Activated B cell treated with CpG ODN at 0.5 μM for 24 hours (primary cell): ENCODE measurements at places on chromosomes 5 and 9.

GRCh38 chr5:146706321-146706972 is 172.1 kb downstream of the PPP2R2B start:
- DNase-seq, result no peak

- no peak for DNase-seq
These were observed 127.2 kb downstream of the ENTREP1 start for GRCh38 chr9:69452110-69452782.

DNA sequence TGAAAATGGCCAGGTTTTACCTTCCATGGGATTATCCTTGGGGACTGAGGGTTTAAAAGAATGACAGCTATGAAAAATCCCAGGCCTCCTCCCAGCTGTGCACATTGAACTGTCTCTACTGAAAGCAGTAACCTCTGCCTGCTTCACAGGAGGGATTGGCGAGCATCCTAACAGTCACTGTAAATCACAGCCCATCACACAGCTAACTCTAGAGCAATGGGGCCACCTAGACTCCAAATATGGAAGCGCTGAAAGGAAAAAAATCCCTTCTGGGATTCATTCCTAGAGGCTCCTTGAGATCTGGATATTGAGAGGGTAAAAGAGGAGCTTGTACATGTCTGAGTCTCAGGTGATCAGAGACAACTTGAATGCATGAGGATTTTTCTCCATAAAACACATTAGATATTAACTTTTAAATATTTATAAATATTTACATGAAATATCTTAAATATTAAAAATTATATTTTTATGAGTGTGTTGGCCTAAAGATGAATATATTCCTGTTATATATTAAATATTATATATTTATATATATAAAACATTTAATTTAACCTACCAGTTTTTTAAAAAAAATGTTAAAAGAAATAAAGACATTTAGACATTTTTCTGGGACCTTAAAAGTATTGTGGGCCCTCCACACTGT is 133.8 kb upstream of the SLC24A2 start:
- DNase-seq, result no peak

- DNase-seq, result no peak
These were observed 67.8 kb upstream of the GARNL3 start for GRCh38 chr9:127196826-127197145.

- DNase-seq, result no peak
These were observed 369.4 kb upstream of the DMAC1 start for GRCh38 chr9:8168916-8169438.

DNA sequence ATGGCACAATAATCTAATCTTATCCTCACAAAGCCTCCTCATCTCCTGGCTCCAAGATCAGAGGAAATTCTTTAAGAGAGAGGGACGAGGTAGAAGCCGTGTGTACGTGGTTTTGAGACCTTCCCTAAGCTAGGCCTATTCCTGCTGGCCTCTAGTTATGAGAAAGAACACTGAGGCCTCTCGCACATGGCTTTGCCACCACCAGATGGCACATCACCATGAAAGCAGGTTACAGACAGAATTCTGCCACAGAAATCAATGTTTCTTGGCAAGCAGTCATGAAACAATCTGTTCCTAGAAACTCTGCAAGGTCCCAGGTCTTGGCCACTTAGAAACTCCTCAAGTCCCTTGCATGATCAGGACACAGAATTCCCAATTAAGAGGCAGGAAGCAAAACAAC is 268.2 kb upstream of the TAS2R1 start:
- DNase-seq, result no peak

DNA sequence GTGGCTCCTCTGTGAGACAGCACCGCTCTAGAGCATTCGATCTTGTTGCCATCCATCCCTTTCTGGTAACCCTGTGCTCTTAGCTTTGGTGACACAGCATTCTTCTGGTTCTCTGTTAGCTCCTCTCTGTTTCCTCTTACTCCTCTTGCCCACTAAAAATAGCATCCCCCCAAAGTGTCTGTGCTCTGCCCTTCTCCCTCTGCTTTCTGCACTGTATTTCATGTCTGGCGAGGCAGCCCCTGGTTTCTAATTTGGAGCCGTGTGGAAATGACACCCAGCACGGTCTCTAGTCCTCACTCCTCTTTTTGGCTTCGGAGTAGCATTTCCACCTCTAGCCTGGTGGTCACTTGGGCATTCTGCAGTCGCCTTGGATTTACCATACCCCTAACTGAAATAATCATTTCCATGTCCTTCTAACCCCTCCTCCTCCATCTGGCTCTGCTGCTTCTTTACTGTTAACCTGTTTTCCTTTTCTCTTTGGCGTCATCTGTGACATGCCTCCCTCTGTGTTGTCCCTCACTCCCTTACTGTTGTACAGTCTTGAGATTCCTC is 23.8 kb downstream of the NPR3 start:
- DNase-seq, result no peak

DNA sequence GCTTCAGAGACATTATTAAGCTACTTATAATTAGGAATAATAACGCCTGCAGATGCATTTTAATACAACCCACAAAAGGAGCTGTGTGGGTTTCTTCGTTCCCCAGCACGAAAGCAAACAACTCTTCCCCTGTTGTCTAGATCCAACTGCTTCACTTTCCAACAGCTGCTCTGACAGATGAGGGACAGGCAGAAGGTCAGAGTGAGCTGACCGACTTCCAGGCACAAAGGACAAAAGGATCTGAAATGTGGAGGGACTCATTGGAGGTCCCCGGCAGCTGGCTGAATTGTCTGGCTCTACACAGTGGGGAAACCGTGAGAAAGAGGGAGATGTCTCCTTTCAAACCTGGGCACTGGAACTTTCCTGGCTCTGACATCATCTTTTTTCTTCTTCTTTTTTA is 79.1 kb upstream of the ALDH1B1 start:
- no peak for DNase-seq

GRCh38 chr5:24264547-24264946 is 380.2 kb downstream of the CDH10 start:
- no peak for DNase-seq

- DNase-seq, result no peak
These were observed 98.2 kb downstream of the MAP1B start for GRCh38 chr5:72205431-72206009.
